RPMI8226 (cell line): ENCODE measurements at places on chromosomes 13 and 19.

GRCh38 chr19:3359919-3360420 lies 6.4 kb upstream of the NFIC start:
- peak; percentile 51 for DNase-seq

GRCh38 chr13:113561417-113562084 lies 23.0 kb upstream of the TFDP1 start:
- no peak for DNase-seq

- DNase-seq: no peak
These were observed 455.4 kb downstream of the FGF14 start for GRCh38 chr13:101946401-101946800.

GRCh38 chr19:9645472-9645871 lies 24.4 kb upstream of the ZNF561 start:
- DNase-seq: no peak

DNA sequence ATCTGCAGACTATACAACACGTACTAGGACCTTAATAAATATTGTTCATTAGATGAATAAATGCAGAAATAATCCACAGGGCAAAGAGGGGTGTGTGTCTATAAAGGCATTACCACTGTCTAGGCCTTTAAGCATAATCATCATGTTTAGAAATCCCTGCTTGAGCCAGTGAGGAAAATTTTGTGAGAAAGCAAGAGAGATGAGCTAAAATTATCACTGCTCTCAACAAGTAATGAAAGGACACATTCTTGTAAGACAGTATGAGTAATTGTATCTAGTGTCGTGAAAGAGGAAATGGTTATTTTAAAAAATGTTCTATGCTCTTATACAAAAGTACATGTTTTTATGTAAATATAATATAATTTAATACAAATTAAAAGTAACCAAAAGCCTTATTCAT lies 1699.4 kb downstream of the PCDH9 start:
- DNase-seq: no peak

- no peak for DNase-seq
These were observed 15.1 kb upstream of the ATP11A start for GRCh38 chr13:112674412-112675365.

- no peak for DNase-seq
These were observed 26.9 kb upstream of the KLF2 start for GRCh38 chr19:16297575-16298178.

GRCh38 chr13:72662548-72662947 lies 64.9 kb downstream of the MZT1 start:
- no peak for DNase-seq

DNA sequence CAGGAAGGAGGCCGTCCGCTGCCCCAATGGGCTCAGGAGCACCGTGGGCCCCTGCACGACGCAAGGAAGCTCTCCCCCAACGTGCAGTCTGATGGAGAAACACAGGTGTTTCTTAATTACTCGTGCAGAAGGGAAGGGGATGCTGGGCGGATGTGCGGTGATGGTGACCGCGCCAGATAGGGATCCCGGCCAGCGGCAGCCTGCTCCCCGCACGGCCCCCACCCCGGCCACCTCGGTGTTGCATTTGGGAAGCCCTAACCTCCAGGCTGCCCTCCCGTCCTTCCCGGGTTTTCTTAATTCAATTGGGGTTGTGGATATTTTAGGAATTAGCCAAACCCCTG lies 254.4 kb downstream of the ZNF536 start:
- DNase-seq: no peak

GRCh38 chr13:50200988-50201387 lies 185.7 kb downstream of the KCNRG start:
- DNase-seq: no peak

GRCh38 chr13:109749365-109749764 lies 37.0 kb downstream of the IRS2 start:
- DNase-seq: no peak

- no peak for DNase-seq
These were observed 9.7 kb downstream of the PALM start for GRCh38 chr19:718251-718951.

DNA sequence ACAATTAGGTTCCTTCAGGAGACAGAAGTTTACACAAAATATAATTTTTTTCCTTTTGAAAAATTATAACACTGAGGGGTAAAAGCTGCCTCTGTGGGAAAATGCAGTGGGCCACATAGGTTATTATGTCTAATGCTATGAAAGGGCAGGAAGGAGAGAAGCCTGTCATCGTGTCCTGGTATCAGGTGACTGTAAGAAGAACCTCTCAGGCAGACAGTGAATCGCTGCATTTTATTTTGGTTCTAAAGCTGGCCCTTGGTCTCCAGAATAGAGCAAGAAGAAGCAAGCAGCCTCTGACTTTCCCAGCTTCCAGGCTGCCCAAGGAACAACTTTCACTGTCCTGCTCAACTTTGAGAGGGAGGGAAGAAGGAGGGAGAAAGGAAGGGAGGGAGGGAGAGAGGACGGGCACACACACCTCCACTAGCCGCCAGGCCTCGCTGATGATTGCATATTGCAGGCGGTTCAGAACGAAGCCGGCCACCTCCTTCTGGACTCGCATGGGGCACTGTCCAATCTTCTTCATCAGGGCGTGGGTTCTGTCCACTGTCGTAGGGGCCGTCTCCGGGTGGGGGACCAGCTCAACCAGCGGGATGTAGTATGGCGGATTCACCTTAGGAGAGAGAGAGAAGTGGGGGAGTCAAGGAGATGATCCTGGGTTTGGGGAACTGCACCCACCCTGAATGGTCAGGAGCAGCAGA lies 93.8 kb downstream of the CRYL1 start:
- DNase-seq: no peak

DNA sequence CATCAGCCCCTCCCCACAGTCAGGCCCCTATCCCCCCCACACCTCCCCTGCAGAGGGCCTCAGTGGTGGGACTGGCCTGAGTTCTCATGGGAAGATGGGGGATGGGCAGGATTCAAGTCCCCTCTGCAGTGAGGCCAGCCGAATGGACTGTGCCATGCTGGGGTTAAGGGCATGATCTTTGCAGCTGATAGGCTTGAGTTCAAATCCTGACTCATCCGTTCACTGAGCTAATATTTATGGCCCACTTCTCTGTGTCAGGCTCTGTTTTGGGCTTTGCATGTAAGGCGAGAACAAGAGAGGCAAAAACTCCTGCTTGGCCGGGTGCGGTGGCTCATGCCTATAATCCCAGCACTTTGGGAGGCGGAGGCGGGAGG lies 20.7 kb downstream of the MARK4 start:
- no peak for DNase-seq

- no peak for DNase-seq
These were observed 160.5 kb downstream of the STK24 start for GRCh38 chr13:98416408-98416807.

GRCh38 chr19:9608912-9609311 lies 12.1 kb downstream of the ZNF561 start:
- DNase-seq: no peak

DNA sequence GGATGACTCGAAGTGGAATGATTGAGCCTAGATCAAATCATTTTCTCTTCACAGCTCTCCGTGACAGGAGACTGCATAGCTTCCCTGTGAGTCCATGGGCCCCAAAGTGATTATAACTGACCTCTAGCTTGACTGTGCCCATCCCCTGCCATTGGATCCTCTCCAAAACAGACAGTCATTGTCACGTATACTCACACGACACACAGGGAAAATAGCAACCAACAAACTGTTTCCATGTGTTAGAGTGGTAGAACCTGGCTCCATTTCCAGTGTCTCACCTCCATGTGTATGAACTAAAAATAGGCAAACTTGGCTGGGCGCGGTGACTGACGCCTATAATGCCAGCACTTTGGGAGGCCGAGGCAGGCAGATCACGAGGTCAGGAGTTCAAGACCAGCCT lies 48.8 kb upstream of the NPAS1 start:
- no peak for DNase-seq

GRCh38 chr13:33224686-33225085 lies 60.9 kb downstream of the STARD13 start:
- no peak for DNase-seq

DNA sequence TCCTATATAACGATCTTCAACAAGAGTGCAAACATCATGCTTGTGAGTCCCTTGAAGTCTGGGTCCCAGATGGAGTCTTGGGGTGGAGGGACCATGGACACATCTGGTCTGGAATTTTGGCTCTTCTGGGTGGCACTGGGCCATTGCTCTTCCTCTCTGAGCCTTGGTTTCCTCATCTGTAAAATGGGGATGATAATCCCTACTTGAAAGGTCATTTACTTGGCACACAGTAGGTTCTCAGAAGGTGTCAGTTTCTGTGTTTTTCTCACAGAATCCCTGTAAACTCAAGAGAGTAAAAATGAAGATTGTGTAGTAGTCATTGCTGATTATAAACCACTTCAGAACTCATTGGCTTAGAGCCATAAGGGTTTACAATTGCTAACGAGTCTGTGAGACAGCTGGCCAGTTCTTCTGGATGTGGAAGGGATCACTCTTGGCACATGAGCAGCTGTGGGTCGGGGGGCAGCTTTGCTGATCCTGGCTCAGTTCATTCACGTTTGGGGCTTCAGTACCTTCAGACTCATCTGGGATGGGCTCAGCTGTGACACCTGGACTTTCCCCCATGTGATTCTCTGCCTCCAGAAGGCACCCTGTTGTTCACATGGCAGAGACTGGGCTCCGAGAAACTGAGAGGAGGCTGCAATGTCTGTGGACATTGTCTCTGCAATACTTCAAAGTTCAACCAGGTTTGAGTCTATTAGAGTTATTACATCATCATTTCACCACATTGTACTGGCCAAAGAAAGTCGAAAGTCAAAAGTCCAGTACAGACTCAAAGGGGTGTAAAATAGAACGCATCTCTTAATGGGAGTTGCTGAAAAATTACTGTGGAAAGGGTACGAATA lies 7.8 kb downstream of the CYP4F12 start:
- no peak for DNase-seq
